CD4-positive, alpha-beta T cell (primary cell): ENCODE measurements at places on chromosomes 5 and 9.
A peak's percentile ranks its signal among the peaks of the same experiment; 100 is the strongest.

DNA sequence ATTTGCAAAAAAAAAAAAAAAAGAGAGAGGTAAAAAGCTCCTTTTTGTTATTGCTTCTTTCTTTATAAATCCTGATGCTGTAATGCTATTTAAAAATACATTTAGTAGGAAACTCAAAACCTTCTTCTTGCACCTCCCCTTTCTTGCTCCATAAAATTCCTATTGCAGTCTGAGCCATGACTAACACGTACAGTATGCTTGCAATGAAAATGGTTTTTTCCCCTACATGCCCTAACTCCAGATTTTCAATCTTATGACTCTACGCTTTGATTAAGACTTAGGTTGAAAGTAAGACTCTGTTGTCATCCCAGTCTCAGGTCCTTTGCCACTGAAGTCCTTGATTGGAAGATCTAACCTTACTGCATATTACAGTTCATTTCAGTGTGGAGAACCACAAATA is 23.9 kb downstream of the FGF10 start:
- no peak overlapping the region for H3K27ac ChIP-seq
- no peak for DNase-seq
- no peaks in the 10 kb centered on the region for H3K4me1 ChIP-seq
- no peaks in the 10 kb centered on the region for H3K27me3 ChIP-seq

DNA sequence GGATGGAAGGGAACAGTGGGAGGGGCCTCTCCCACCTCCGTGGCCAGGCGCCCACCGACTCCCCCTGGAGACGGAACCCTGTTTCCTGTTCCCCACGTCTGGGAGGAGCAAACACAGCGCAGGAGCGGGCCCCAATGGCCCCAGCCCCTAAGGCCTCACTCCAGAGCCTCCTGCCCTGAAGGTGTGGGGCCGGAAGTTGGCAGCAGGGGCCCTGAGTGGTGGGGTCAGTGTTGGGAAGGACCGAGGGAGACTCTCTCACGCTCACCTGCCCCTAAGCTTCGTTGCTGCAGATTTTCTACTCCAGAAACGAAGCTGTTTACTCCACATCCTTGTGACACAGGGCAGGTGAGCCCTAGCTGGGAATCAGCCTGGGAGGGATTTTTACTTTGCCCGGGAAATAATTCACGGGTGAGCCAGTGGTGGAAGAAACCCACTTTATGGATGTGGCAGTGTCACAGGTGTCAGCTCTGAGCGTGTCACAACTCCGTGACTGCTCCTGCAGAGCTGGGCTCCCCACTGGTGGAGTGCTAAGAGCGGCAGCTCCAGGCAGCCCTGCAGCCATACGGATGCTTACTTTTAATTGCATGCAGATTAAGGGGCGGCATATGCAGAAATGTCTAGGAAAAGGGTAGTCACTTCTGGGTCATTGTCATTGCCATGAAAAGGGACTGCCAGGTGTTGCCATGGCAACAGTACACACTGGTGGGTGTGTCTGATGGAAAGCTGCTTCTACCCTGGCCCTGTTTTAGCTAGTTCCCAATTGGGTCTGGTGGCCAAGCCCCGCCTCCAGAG is 77.5 kb upstream of the OLFM1 start:
- H3K4me1 ChIP-seq, result no peaks in the 10 kb centered on the region
- peaks cover 3% of the 10 kb centered on the region for H3K27me3 ChIP-seq
- H3K4me3 ChIP-seq, result no peak overlapping the region
- no peak overlapping the region for H3K27ac ChIP-seq
- no peaks in the 10 kb centered on the region for H3K36me3 ChIP-seq

GRCh38 chr5:71537687-71538086 is 49.5 kb upstream of the MCCC2 start:
- no peaks in the 10 kb centered on the region for H3K4me1 ChIP-seq
- no peak overlapping the region for H3K27ac ChIP-seq
- no peak for DNase-seq
- H3K36me3 ChIP-seq, result peaks cover 60% of the 10 kb centered on the region
- no peak overlapping the region for H3K4me3 ChIP-seq

DNA sequence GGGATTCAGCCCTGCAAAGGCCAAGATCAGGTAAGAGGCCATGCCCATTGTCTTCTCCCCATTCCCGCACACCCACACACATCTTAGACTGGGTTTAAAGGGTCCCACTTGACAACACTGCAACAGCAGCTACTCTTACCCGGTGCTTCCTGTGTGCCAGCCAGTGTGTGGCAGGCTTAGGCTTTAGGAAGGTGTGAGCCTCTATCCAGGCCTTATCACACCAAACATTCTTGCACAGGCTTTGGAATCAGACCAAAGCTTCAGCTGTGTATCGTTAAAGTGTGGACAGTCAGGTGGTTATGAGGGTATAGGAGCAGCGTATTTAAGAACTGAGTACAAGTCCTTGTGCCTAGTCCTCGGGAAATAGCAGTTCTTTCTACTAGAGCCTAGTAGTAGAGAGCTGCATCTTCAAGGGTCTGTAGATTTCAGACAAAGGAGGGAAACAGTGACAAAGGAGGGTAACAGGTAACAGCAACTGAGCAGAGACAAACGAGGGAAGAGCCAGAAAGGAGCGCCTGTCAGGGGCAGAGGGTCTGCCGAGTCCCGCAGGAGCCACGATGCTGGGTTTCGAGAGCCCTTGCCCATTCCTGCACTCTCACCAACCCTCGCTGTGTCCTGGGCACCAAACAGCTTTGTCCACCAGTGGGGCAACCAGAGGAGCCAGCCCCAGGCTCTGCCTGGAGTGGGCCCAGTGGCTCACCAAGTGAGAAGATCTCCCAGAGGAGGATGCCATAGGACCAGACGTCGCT is 30.9 kb downstream of the CSF1R start:
- H3K27me3 ChIP-seq, result no peaks in the 10 kb centered on the region
- H3K4me1 ChIP-seq, result no peaks in the 10 kb centered on the region
- H3K36me3 ChIP-seq, result peaks cover 42% of the 10 kb centered on the region
- H3K4me3 ChIP-seq, result no peak overlapping the region

- H3K4me1 ChIP-seq, result no peaks in the 10 kb centered on the region
- H3K4me3 ChIP-seq, result no peak overlapping the region
- DNase-seq, result no peak
- no peaks in the 10 kb centered on the region for H3K27me3 ChIP-seq
- H3K36me3 ChIP-seq, result no peaks in the 10 kb centered on the region
Measured at GRCh38 chr9:124164811-124165210, 92.9 kb upstream of the NEK6 start.

DNA sequence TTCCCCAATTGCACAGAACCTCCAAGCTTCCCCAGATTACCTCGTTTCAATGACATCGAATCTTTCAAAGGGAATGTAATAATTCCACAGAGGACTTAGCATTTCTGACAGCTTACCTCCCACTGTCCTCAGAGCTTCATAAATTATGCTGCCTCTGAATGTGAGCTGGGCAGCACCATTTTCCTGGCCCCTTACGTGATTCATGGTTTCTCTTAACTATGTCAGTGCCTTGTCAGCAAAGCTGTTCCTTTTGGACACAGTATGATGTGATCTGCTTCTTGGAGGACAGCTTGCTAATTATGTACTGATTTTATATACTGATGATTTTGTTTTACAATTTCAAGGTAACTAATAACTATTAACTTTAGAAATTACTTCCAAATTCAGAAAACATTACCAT is 27.7 kb upstream of the SSBP2 start:
- peaks cover 18% of the 10 kb centered on the region for H3K4me1 ChIP-seq
- peak overlapping the region; percentile 65 for H3K27ac ChIP-seq
- H3K4me3 ChIP-seq, result peak overlapping the region; percentile 42
- H3K36me3 ChIP-seq, result no peaks in the 10 kb centered on the region
- H3K27me3 ChIP-seq, result no peaks in the 10 kb centered on the region

GRCh38 chr9:89926691-89927220 is 321.9 kb downstream of the GADD45G start:
- H3K4me1 ChIP-seq, result peaks cover 8% of the 10 kb centered on the region
- no peaks in the 10 kb centered on the region for H3K36me3 ChIP-seq
- peaks cover 5% of the 10 kb centered on the region for H3K27me3 ChIP-seq
- H3K4me3 ChIP-seq, result no peak overlapping the region

DNA sequence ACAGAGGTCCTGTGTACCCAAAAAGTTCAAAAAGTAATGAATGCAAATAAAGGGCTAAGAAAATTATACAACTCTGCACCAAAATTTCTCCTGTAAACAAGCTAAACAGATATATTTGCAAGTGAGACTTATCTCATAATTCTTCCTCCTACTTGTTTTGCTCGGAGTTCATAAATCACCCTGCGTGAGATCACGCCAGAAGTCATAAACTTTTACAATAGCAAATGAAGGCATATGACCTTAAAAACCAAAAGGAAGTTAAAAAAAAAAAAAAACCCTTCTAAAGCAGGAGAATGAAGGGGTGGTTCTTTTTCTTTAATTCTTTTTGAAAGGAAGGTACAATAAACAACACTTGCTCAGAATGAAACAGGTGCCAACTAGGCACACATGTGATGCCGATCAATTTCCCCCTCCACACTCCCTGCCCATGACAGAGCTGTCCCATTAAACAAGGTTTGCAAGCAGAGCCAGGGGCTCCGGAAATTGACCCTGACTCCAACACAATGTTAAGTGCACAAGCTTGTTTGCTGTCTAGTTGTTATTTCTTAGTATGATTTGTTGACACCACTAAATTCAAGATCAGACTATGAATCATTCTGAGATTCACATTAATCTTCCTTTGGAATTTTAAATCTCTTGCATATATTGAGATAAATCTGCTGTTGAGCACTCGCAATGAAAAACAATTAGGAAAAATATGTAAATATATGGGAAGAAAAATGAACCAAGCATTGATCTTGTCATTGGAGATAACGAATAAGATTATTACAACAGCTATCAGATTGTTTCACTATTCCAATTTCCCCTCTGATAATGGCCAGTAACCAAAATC is 46.3 kb downstream of the DROSHA start:
- no peak overlapping the region for H3K4me3 ChIP-seq
- H3K27me3 ChIP-seq, result no peaks in the 10 kb centered on the region
- H3K36me3 ChIP-seq, result peaks cover 71% of the 10 kb centered on the region
- no peak for DNase-seq

- no peak for DNase-seq
- H3K27ac ChIP-seq, result no peak overlapping the region
- H3K4me1 ChIP-seq, result no peaks in the 10 kb centered on the region
- no peaks in the 10 kb centered on the region for H3K27me3 ChIP-seq
- H3K36me3 ChIP-seq, result no peaks in the 10 kb centered on the region
Measured at GRCh38 chr5:84290161-84290560, 94.5 kb downstream of the EDIL3 start.

DNA sequence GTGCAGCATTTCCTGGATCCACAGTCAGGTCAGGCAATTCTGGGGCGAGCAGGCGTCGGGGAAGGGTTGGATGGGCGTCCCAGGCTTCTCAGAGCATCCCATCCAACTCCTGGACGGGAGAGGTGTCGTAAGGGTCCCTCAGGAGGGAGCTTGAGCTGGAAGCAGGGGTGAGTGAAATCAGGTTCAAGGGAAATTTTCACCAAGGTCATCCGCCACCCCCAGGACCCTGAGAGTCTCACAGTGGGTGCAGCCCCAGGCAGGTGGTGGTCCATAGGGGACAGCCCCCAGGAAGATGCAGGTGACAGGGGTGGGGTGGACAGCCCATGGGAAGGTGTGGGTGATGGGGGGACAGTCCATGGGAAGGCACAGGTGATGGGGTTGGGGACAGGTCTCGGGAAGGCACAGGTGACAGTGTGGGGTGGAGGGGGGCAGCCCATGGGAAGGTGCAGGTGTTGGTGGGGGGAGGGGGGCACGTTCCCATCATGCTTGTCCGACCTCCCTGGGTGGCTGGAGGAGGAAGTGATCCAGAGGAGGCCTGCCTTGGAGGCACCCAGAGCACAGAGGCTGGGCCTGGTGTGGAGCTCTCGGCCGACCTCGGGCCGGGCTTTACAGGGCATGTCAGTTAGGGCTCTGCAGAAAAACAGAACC is 48.9 kb downstream of the AHRR start:
- H3K4me3 ChIP-seq, result no peak overlapping the region
- no peaks in the 10 kb centered on the region for H3K36me3 ChIP-seq
- H3K4me1 ChIP-seq, result peaks cover 28% of the 10 kb centered on the region
- no peak overlapping the region for H3K27ac ChIP-seq

GRCh38 chr9:107789001-107789700 is 299.6 kb upstream of the KLF4 start:
- no peak overlapping the region for H3K27ac ChIP-seq
- no peak for DNase-seq
- no peaks in the 10 kb centered on the region for H3K27me3 ChIP-seq

- peaks cover 37% of the 10 kb centered on the region for H3K4me1 ChIP-seq
- DNase-seq, result peak; percentile 73
- peak within 1 kb of the TSS; percentile 66 for H3K27ac ChIP-seq
- H3K36me3 ChIP-seq, result peaks cover 8% of the 10 kb centered on the region
Measured at GRCh38 chr5:1523793-1524480, at the start of gene LPCAT1. Gene LPCAT1 (minus strand): TSS chr5:1523960. CDS start chr5:1523844, 116 bp downstream.

- H3K4me3 ChIP-seq, result no peak overlapping the region
- no peaks in the 10 kb centered on the region for H3K27me3 ChIP-seq
- peaks cover 5% of the 10 kb centered on the region for H3K36me3 ChIP-seq
Measured at GRCh38 chr5:54150841-54151240, 159.5 kb downstream of the ARL15 start.

- H3K4me1 ChIP-seq, result no peaks in the 10 kb centered on the region
- DNase-seq, result no peak
- no peak overlapping the region for H3K4me3 ChIP-seq
- no peak overlapping the region for H3K27ac ChIP-seq
- no peaks in the 10 kb centered on the region for H3K36me3 ChIP-seq
Measured at GRCh38 chr9:33517373-33517772, 6.7 kb upstream of the ANKRD18B start.

GRCh38 chr5:72231991-72232703 is 87.9 kb downstream of the MRPS27 start:
- H3K27me3 ChIP-seq, result no peaks in the 10 kb centered on the region
- DNase-seq, result no peak
- H3K36me3 ChIP-seq, result peaks cover 10% of the 10 kb centered on the region
- H3K27ac ChIP-seq, result no peak overlapping the region

GRCh38 chr5:156359476-156359875 is 32.5 kb downstream of the SGCD start:
- H3K27ac ChIP-seq, result no peak overlapping the region
- no peaks in the 10 kb centered on the region for H3K36me3 ChIP-seq
- H3K27me3 ChIP-seq, result no peaks in the 10 kb centered on the region
- no peaks in the 10 kb centered on the region for H3K4me1 ChIP-seq

DNA sequence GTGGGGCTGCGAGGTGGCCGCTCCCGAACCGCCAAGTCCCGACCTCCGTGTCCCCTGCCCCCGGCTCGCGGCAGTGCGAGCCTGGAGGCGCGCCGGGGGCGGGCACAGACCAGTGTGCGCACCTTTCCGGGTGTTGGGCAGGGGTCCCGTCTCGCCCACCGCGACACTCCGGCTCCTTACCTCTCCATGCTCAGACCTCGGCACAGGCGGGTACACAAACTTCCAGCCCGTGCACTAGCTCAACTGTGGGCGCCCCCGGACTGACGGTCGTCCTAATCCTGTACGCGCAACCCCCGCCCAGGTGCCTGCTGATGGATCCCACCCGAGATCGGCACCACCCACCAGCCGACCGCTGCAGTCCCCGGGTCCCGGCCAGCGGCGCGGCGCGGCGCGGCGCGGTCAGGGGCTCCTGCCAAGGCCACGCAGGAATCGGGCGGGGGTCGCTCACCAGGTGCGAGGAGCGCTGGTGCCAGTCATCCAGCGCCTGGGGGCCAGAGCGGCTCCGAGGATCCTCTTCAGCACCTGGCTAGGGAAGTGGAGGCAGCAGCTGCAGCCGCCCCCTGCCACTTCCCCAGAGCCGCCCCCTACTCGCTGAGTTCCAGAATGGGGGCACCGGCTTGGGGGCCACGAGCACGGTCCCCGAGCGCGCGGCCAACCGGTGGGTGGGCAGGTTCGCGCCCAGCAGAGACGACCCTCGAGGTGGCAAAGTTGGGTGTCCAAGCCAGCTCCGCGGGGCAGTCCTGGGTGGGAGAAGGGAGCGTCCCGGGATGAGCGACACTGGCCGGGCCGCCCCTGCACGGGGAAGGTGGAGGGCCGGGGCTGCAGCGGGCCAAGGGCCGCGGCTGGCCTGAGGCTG is 511 bp downstream of the SEMA5A start:
- no peaks in the 10 kb centered on the region for H3K36me3 ChIP-seq
- H3K27me3 ChIP-seq, result peaks cover 11% of the 10 kb centered on the region
- H3K4me1 ChIP-seq, result peaks cover 12% of the 10 kb centered on the region
- peak overlapping the region; percentile 46 for H3K4me3 ChIP-seq
